PC-9 (cell line): ENCODE measurements at places on chromosomes 4 and X. TPM values are rescaled to one million over a fixed set of nuclear protein-coding genes. Genes with fewer than 3 reads are reported as not detected.

RPS6KA3 gene
- 45.3 and 51.4 TPM in 2 replicates for total RNA-seq

NAT8L gene
- 2.1 and 4.1 TPM in 2 replicates for total RNA-seq

MFAP3L gene
- 6.2 and 6.9 TPM in 2 replicates for total RNA-seq

TCEAL5 gene
- not detected in 2 replicates for total RNA-seq

ATOH1 gene
- not detected in 2 replicates for total RNA-seq

DNA sequence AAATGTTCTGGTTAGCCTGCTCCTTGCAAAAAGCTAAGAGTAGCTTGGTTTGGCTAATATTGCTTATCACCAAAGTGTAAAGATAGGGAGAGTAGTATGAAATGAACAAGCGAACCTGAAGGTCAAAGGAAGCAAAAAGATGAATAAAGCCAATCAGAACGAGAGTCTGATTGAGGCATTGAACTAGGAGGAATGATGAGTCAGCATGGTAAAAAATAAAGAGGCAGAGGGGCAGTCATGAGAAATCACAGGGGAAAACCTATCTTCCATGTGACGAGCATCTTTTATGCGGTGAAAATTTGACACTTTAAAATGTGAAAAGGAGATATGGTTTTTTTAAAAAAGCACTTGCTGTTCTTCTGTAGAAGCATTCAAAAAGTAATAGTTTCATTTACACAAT, 533.7 kb downstream of the SPOCK3 start:
- H3K27me3 ChIP-seq: no peaks in the 10 kb centered on the region
- no peak for DNase-seq
- H3K36me3 ChIP-seq: no peaks in the 10 kb centered on the region
- no peaks in the 10 kb centered on the region for H3K4me1 ChIP-seq
- no peak overlapping the region for H3K4me3 ChIP-seq

DNA sequence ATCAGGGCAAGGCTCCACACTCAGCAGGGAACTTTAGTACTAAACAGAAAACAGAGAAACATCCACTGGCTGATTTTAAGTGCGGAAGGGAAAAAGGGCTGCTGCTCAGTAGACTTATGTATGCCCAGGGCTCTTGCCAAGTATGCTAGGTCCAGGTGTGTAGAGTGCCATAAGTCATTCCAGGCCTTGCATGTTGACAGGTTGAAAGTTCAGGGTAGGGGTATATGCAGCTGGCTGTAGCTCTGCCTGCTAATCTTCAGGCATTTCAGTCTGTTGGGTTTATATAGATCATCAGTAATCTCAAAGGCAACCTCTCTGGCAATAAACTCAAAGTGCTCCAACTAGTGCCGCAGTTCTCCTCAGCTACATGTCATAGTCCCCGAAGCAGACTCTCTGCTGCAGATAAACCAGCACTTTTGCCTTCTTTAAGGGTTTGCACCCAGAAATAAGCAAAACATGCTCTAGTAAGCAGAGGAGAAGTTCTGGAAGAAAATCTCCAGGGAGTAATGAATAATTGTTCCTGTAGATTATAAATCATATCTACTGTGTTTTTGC, 134.9 kb upstream of the GRIA3 start:
- no peaks in the 10 kb centered on the region for H3K36me3 ChIP-seq
- H3K4me3 ChIP-seq: no peak overlapping the region
- DNase-seq: no peak
- no peaks in the 10 kb centered on the region for H3K27me3 ChIP-seq

GRCh38 chr4:169070895-169071218, 60.8 kb upstream of the CBR4 start:
- DNase-seq: peak; percentile 65
- no peaks in the 10 kb centered on the region for H3K27me3 ChIP-seq
- H3K36me3 ChIP-seq: no peaks in the 10 kb centered on the region

GRCh38 chr4:147160908-147161513, 215.3 kb upstream of the TTC29 start:
- H3K4me1 ChIP-seq: no peaks in the 10 kb centered on the region
- no peak overlapping the region for H3K4me3 ChIP-seq
- H3K36me3 ChIP-seq: no peaks in the 10 kb centered on the region
- H3K27ac ChIP-seq: no peak overlapping the region
- no peaks in the 10 kb centered on the region for H3K27me3 ChIP-seq
- DNase-seq: peak; percentile 13

- H3K4me1 ChIP-seq: no peaks in the 10 kb centered on the region
- no peak for DNase-seq
- no peak overlapping the region for H3K4me3 ChIP-seq
- no peak overlapping the region for H3K27ac ChIP-seq
- no peaks in the 10 kb centered on the region for H3K27me3 ChIP-seq
- H3K36me3 ChIP-seq: no peaks in the 10 kb centered on the region
Measured at GRCh38 chr4:67020438-67020797, 524.9 kb downstream of the CENPC start.

DNA sequence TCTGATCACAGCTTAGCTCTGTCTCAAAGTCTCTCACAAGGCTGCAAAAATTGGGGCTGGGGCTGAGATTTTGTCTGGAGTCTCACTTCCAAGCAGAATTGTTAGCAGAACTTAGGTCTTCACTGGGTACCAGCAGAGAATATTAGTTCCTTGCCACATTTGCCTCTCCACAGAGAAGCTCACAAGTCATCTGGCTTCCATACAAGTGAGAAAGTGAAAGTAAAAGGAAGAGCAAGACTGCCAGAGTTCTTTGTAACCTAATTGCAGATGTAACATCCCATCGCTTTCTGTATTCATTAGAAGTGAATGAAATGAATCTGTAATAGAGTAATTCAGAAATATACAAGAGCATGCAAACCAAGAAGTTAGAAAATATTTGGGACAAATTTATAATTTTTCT, 624.1 kb upstream of the GNPDA2 start:
- no peak for DNase-seq
- no peaks in the 10 kb centered on the region for H3K36me3 ChIP-seq
- no peaks in the 10 kb centered on the region for H3K27me3 ChIP-seq
- H3K4me3 ChIP-seq: no peak overlapping the region

DNA sequence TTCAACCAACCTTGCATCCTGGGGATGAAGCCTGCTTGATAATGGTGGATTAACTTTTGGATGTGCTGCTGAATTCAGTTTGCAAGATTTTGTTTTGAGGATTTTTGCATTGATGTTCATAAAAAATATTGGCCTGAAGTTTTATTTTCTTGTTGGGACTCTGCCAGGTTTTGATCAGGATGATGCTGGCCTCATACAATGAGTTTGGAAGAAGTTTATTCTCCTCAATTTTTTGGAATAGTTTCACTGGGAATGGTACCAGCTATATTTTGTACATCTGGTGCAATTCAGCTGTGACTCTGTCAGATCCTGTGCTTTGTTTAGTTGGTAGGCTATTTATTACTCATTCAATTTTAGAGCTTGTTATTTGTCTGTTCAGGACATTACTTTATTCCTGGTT, 340.3 kb upstream of the TRAM1L1 start:
- DNase-seq: no peak
- no peak overlapping the region for H3K4me3 ChIP-seq
- H3K27ac ChIP-seq: no peak overlapping the region
- H3K27me3 ChIP-seq: no peaks in the 10 kb centered on the region
- H3K36me3 ChIP-seq: no peaks in the 10 kb centered on the region

DNA sequence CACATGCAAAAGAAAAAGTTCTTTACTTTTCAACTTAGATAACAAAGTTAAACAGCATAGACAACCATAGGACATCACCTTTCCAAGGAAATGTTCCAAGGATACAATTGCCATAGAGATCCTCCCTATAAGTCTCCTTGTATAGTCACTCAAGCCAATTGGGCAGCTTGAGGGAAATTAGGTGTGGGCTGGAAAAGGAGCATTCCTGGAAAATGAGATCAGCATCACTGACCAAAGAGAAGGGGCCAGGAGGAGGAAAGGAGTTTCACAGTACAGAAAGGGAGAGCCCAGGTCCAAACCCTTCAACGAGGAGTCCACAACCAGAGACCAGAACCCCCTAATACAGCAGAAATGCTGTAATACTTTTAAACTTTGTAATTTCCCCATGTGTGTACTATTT, 91.5 kb upstream of the PPARGC1A start:
- no peak overlapping the region for H3K4me3 ChIP-seq
- DNase-seq: no peak
- no peaks in the 10 kb centered on the region for H3K27me3 ChIP-seq
- H3K4me1 ChIP-seq: no peaks in the 10 kb centered on the region
- H3K27ac ChIP-seq: no peak overlapping the region

- no peak overlapping the region for H3K27ac ChIP-seq
- no peaks in the 10 kb centered on the region for H3K36me3 ChIP-seq
- no peak for DNase-seq
- H3K4me1 ChIP-seq: no peaks in the 10 kb centered on the region
- no peaks in the 10 kb centered on the region for H3K27me3 ChIP-seq
Measured at GRCh38 chr4:154417373-154417673, 74.3 kb downstream of the DCHS2 start.

DNA sequence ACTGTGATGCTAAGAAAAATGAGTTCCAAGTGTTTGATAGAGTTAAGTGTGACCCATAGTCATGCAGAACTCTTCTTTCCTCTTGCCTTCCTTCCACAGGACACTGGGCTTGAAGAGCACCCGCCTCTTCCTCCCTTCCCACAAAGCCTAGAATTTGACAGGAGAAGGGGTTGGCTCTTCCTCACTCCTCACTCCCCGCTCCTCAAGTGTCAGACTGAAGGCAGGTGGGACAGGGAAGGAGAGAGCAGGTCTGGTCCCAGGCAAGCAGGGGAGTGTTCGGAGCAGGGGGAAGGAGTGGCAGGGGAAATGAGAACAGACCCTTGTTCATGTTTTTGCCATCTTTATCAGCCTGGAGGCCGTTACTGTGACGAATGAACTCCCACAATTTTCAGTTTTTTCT, 10.7 kb downstream of the MAGED2 start:
- no peak overlapping the region for H3K4me3 ChIP-seq
- no peaks in the 10 kb centered on the region for H3K36me3 ChIP-seq

DNA sequence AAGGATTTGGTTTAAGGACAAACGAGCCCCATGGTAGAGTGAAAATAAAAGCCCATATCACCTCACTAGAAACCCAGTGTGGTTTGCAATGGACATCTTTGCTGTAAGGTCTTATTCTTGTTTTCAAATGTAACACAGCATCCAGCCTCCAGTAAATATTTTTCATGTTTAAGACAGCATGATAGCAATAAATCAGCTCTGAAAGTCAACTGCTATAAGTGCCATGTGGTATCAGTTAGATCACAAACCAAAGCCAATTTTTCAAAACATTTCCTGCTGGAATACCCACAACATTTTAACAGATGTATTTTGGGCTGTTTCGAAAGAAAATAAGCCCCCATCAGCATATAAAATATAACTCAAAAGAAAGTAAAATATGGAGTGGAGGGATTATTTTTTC, 24.0 kb upstream of the SCML1 start:
- H3K4me1 ChIP-seq: no peaks in the 10 kb centered on the region
- no peak overlapping the region for H3K4me3 ChIP-seq
- DNase-seq: no peak
- H3K36me3 ChIP-seq: no peaks in the 10 kb centered on the region
- H3K27me3 ChIP-seq: no peaks in the 10 kb centered on the region
- no peak overlapping the region for H3K27ac ChIP-seq

DNA sequence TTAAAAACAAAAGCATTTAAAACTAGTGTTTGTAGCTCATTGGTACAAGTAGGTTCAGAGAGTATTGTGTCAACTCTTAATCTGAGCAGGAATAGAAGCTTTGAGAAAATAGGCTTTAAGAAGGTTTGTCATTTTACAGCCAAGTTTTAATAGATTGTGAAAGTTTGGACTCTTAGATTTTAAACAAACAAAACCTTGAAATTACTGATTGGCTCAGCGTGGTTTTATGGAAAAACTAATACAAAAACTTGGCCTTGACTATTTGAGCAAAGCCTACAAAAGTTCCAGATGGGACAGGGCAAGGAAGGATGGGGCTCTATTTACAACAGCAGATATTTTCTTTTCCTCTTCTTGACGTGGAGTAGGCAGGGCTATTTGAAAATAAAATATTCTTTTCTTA, 16.5 kb downstream of the ZFX start:
- H3K4me3 ChIP-seq: no peak overlapping the region
- H3K4me1 ChIP-seq: no peaks in the 10 kb centered on the region
- H3K36me3 ChIP-seq: peaks cover 10% of the 10 kb centered on the region; the same call in 1 of the 2 replicates

- no peaks in the 10 kb centered on the region for H3K36me3 ChIP-seq
- no peak overlapping the region; the same call in 1 of the 2 replicates for H3K4me3 ChIP-seq
- DNase-seq: no peak
- no peaks in the 10 kb centered on the region for H3K27me3 ChIP-seq
- peaks cover 31% of the 10 kb centered on the region for H3K4me1 ChIP-seq
- H3K27ac ChIP-seq: no peak overlapping the region
Measured at GRCh38 chrX:7149411-7149810, 1.5 kb upstream of the PUDP start.

DNA sequence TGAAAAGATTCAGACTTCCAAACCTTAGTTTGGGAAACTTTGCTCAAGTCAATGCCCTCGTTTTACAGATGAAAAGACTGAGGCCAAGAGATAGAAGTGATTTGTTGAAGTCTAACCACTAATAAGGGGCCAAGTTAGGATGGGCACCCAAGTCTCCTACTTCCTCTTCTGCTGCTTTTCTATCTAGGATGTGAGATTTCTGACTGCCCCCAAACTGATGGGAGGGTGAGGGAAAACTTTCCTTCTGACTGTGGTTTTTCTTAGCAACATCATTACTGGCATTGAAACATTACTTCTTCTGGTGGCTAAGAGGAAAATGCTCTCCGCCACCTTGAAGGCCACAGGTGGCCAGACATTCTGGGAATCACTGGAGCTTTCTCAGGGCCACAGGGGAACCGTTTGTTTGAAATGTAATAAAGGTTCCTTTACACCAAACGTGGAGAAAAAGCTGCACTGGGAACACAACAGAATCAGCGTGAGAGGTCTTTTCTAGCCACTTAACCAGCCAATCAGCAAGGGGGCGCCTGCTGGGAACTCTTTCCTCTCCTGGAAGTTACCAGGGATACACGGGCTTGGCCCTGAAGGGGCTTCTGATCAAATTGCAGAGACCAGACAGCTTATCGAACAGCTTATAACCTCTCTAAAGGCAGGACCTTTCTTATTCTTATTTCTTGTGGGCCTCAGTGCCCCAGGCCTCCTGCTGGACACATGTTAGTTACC, 115.9 kb upstream of the TEX13D start:
- no peak overlapping the region for H3K4me3 ChIP-seq
- H3K36me3 ChIP-seq: no peaks in the 10 kb centered on the region
- DNase-seq: no peak
- no peak overlapping the region for H3K27ac ChIP-seq
- H3K4me1 ChIP-seq: no peaks in the 10 kb centered on the region
- H3K27me3 ChIP-seq: no peaks in the 10 kb centered on the region

DNA sequence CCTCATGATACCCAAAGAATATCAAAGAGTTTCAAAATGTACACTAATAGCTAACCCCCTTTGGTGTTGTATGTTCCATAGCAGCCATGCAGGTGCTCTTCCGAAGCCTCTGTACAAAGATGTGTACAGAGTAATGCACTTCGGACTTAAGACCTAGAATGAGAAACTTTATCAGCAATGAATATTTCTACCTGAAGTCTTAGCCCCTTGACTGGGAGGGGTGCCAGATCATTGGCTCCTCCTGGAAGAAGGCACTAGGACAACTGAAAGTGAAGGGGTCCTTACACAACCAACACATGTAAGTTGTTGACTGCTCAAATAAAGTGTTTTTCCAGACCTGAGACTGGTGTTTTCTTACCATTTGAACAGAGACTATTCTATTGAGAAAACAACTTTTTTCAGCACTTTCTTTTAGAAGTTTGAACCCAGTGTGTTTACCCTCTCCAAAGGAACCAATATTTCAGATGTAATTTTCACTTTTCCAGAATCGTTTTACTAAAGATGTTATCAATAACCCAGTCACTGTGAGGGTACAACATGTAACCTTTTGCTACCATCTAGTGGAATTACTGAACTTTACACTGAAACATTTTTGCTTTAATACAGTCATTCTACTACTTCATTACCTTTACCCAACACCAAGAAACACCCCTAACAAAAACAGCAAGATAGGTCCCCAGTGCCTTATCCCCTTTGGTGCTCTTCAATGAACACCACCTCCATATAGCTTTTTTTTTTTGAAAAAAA, 33.3 kb upstream of the PRDX4 start:
- H3K4me1 ChIP-seq: no peaks in the 10 kb centered on the region
- DNase-seq: no peak
- no peak overlapping the region for H3K27ac ChIP-seq
- H3K27me3 ChIP-seq: no peaks in the 10 kb centered on the region
- no peaks in the 10 kb centered on the region for H3K36me3 ChIP-seq
- no peak overlapping the region for H3K4me3 ChIP-seq
